Nucleus accumbens (tissue), 56 donors: ENCODE measurements at places on chromosomes 2 and 18.

DNA sequence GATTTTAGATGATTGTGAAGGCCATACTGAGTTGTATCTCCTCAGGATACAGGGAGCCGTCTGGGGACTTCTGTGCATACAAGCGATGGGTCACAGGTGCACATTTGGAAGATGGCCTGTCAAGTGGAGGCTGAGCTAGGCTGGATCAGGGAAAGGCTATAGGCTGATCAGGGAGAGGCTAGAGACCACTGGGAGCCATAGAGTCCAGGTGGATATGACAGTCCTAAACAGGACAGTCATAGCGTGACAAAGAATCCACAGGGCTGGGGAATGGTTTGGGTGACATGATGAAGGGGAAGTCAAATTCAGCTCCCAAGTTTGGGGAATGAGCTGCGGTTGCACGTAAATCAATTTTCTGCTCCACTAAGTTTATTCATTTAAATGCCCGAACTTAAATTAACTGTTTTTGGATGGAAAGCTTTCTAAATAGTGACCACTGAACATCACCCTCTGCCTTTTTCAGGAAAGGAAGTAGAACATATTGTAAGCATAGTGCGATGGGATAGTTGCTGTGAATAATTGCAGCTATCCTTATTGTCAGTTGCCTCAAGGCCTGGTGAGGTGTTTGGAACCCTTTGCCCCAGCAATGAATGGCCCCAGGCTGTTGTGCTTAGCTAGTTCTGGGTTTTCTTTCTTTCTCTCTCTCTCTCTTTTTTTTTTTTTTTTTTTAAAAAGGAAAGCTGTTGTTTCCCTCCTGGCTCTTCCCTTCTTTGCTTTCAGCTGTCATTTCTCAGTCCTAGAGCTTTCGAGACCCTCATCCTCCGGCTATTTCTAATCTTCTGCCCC is 50.5 kb downstream of the KLHL29 start:
- DNase-seq, result no peak

DNA sequence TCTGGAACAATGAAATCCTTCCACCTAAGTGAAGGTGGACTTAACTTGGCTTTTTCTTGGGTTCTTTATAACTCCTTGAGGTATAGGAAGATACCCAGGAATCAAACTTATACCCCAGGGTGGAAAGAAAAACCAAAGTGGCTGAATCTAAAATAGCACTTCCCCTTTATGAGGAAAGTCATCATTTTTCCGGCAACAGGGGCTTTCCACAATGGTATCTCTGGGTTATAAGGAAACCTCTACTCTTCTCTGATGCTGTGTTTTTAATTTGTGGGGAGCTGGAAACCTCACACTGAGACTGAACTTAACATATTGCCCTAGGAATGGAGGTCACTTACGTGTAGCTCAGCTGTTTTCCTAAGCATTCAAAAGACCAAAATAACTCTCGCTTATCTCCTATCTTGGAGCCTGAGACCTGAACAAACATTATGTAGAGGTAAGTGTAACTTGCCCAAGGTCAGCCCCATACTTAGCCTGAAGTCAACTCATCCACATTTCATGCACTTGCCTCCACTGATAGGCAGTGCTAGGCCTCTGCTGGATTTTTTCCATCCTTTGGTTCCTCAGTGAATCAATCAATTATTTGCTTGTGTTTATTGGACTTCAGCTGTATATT is 117.9 kb downstream of the SETBP1 start:
- DNase-seq, result no peak

GRCh38 chr2:30282721-30283120 is 51.4 kb downstream of the LBH start:
- DNase-seq, result no peak

- DNase-seq, result no peak
Observed at GRCh38 chr18:13280070-13280795, 61.7 kb downstream of the LDLRAD4 start.

DNA sequence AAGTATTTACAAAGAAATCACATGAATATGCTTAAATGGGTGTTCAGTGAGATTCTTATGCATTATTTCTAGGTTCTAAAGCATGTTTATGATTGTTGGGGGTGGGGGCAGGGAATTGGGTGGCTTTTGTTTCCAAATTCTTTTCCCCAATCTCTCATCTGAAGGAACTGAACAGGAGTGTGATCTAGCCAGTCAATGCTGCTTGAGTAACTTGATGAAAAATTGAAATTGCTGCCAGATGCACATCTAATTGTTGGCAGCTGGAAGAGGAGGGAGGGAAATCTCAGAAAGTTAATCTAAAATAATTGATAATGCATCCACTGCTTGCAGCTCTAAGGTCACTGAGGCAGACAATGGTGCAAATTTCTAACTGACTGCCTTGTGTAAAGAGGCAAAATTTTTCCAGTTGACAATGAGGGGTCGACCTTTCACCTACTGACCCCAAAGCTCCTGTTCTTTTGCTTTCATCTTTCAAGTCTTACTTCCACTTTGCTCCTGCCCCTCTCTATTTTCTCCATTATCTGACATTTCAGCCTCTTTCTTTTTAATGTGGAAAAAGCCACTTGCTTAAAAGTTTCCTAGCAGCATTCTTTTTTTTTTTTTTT is 53.3 kb downstream of the IRS1 start:
- DNase-seq, result no peak

DNA sequence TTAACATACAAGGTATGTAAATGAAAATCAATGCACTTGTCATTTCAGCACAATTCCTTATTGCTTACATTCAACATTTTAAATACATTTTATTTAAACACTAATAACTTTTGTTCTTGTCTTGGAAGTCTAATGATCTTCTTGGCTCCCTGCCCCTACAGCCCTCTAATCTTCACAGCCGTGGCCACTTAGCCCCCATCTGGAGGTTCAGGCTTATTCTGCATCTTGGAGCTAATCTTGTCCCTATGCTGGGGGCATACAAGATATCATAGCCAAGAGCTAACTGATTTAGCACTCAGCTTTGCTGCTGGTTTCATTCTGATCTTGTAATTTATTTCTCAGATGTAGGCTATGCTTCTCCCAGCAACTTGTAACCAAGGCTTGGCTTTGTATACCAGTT is 140.8 kb downstream of the TMEFF2 start:
- DNase-seq, result no peak

- no peak for DNase-seq
Observed at GRCh38 chr2:234623521-234623991, 126.7 kb upstream of the ARL4C start.

DNA sequence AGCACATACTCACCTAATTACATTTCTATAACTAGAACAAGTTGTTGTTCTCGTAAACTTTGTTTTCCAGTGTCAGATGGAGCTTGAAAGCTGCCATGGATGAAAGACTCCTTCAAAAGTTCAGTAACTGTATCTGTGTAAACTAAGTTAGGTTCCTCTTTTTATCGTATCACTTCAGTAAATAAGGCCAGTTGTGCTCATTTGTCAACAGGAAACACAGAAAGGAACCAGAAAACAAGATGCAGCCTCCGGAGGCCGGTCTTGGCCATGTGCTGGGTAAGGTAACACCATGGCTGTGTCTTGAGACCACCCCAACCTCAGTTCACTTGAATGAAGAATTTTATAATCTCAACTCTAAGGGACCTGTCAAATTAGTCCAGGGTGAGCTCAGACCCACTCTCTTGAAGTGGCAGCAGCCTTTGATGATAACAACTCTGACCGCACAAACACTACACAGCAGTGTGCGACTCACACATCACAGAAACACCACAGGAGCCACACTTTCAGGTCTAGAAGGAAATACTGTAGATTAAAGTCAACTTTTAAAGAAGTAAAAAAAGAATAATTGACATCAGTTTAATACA is 213.8 kb downstream of the AFF3 start:
- no peak for DNase-seq

GRCh38 chr2:43890855-43891254 is 52.1 kb downstream of the ABCG8 start:
- DNase-seq, result no peak

DNA sequence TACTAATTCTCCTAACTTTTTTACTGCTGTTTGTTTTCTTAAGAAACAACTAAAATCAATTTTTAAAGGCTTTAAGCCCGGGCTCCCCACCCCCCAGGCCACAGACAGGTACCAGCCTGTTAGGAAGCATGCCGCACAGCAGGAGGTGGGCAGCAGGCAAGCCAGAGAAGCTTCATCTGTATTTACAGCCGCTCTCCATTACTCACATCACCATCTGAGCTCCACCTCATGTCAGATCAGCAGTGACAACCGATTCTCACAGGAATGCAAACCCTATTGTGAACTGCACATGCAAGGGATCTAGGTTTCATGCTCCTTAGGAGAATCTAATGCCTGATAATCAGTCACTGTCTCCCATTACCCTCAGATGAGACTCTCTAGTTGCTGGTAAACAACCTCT is 517.0 kb downstream of the NRXN1 start:
- no peak for DNase-seq

DNA sequence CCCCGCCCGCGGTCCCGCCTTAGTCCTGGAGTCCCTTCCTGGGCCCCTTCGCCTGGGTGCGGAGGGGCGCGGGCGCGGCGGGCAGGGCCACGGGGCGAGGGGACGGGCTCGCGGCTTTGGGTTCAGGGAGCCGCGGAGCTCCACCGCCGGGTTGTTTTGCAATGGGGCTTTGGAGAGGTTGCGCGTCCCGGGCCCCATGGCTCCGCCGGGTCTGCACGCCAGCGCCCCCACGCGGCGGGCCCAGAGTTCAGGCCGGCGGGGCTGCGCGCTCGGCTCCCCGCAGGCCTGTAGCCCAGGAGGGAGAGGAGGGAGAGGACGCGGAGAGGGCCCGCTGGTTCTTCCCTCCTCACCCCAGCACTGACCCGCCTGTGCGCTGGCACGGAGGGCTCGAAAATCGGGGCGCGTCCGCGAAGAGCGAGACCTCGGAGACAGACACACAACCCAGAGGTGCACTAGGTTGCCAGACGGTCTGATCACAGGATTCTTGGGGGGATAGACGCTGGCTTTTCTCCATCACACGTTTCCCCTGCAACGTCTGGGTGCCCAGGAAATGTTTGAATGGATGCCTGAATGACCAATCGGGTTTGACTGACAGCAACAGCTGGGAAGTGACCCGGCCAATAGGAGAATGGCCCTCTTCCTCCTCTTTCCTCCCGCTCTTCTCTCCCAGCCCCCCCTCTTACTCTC is 4.9 kb upstream of the SIX2 start:
- DNase-seq, result no peak

DNA sequence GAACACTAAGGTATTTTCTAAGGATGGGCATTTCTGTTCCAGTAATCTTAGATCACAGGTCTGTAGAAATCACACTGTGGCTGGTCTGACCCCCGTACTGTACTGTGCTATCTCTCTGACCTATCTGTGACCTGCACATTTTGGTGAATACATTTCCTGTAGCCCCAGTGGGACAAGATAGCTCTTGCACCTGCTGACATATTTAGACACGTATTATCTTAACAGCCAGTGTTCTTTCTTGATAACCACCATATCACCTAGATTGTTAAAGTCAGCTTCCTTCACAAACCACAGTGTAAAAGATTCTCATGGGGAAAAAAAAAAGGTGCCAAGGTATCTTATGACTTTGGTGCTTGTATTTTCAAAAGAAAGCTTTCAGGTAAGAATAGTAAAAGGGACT is 39.8 kb upstream of the TMEM247 start:
- no peak for DNase-seq

GRCh38 chr18:13455960-13456481 is 237.5 kb downstream of the LDLRAD4 start:
- no peak for DNase-seq

GRCh38 chr2:26477911-26478253 is at the start of gene OTOF:
Gene OTOF, minus strand, starts transcription at chr2:26478124.
- DNase-seq, result no peak

DNA sequence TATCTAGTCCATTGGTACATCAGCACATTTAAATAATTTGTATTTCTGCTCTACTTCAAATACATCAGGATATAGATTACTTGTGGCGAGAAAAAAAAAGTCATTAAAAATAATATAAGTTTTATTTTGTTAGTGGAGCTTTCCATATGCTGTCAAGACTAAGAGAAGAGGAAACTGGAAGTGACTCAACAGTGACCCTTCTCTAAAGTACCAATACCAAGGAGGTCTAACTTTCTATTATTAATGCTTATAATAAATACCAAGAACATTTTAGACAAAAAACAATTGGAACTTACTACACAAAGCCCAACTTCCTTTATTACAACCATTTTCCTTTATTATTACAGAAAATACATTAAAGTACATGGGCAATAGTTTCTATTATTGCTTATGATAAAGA is 39.8 kb downstream of the TTR start:
- DNase-seq, result no peak

GRCh38 chr18:2410688-2411087 is 160.6 kb downstream of the METTL4 start:
- DNase-seq, result no peak

DNA sequence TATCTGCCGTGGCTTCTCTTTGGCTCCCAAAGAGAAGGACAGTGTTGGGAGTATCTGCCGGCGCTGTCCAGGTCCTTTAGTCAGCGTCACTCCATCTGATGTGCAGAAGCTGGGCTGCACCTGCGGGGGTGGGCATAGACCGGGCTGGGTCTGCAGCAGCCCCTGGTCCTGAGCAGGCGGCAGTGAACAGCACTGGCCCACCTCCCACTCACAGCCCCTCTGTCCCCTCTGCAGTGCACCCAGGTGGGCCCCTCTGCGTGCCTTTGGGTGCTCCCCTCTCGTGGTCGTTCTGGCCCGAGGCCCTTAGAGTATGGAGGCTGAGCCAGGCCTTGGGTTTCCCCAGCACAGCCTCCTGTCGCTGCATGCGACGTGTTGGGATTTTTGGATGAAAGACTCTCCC is 95.7 kb downstream of the USP40 start:
- DNase-seq, result no peak

GRCh38 chr2:53455094-53455493 is 312.5 kb upstream of the CHAC2 start:
- no peak for DNase-seq

GRCh38 chr2:48423376-48423775 is 106.6 kb upstream of the STON1 start:
- DNase-seq, result no peak

- no peak for DNase-seq
Observed at GRCh38 chr18:62445386-62445917, 77.4 kb upstream of the ZCCHC2 start.

DNA sequence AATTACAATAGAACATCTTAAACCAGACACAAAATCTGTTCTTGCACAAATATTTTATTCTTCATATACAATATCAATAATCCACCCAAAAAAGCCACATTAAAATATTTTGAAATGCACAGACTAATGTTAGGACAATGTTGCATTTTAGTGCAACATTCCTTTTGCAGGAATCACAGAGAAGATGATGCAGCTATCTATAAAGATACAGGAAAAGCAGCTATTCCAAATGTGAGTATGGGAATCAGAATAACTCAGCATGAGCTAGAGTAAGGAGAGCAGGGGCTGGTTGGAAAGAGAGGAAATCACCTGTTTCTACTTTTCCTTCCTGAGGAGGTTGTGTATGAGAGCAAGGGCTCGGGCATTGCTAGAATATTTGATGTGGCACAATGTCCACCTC is 4.8 kb downstream of the C2orf66 start:
- DNase-seq, result no peak
